Activated T-cell treated with anti-CD3 and anti-CD28 coated beads, Interleukin-2, amount 50 U/mL, for 72 hours (primary cell): ENCODE measurements at places on chromosomes 13 and 19. TPM values are rescaled to one million over a fixed set of nuclear protein-coding genes. Genes with fewer than 3 reads are reported as not detected.

HCN2 gene
- 1.1 TPM for total RNA-seq

ERICH4 gene
- total RNA-seq, result not detected

FBXO46 gene
- 46.5 TPM for total RNA-seq

DNA sequence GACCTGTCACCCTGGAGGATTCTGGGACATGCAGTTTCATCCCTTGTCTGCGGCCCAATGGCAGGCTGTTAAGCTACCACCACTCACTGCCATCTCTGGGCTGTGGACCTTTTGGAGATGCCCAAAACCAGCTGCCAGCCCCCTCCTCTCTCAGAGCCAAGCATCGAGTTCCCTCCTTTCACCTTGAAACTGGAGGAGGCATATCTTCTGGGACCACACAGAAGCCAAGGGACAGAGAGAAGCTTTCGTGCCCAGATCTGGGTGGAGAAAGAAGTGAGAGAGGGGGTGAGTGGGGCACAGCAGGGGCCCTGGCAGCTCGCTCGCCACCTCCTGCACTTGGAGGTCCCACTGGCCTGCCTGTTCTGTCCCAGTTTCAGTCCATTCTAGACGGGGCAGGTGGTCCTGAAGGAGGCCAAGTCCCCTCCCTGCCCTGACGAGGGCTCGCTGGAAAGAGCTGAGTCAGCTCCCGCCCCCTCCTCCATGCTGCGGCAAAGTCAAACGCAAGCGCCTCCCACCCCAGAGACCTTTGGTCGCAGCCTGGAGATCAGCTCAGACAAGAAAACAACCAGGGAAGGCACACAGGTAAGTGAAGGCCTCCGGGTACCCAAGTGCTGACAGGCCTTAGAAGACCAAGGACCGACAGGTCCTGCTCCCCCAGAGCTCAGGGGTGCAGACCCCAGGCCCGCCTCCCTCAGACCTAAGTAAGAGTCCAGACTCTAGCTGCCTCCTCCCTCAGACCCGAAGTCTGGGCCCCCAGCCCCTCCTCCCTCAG, 3.8 kb downstream of the BCAT2 start:
- DNase-seq, result peak; percentile 44
- peaks cover 27% of the 10 kb centered on the region for H3K4me1 ChIP-seq
- H3K4me3 ChIP-seq, result no peak overlapping the region
- no peak overlapping the region for H3K27ac ChIP-seq
- H3K36me3 ChIP-seq, result peaks cover 1% of the 10 kb centered on the region
- no peaks in the 10 kb centered on the region for H3K27me3 ChIP-seq

DNA sequence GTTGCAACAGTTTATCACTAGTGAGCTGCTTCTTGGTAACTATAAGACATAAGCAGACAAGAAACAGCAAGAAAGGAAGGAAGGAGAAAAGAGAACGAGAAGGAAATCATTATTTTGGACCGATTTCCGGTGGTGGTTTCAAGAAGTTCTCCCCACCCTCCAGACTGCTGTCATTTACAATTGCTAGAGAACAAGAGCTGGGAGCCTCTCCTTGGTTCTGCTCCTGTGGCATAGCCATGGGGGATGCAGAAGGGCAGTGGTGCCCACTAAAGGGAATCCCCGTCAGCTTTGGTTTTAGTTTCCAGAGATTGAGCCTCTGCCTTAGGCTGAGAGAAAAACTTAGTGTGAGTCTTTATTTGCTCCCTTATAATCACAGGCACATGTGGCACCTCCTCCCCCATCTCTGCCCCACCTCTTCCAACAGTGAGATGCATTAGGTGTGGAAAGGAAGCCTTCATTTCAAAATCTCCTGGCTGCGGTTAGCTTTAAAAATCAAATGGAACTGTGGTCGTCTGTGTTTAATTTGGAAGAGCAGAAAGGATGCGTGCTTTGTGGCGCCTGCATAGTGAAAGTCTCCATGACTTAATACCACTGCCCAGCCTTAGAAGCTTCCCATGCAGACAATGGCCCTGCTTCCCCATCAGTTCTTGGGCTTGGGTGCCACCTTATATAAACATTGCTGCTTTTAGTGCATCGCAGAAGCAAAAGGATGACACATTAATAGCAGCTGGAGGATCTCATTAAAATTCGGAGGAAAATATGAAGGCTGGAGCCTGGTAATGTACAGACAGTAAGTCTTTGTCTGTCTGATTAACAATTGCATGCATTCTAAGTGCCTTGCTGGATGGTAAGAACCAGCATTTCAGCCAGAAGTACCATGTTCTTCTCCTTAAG, 25.0 kb downstream of the LRCH1 start:
- H3K27ac ChIP-seq, result no peak overlapping the region
- no peaks in the 10 kb centered on the region for H3K27me3 ChIP-seq
- H3K4me3 ChIP-seq, result peak overlapping the region; percentile 75
- H3K4me1 ChIP-seq, result peaks cover 57% of the 10 kb centered on the region
- H3K36me3 ChIP-seq, result no peaks in the 10 kb centered on the region

DNA sequence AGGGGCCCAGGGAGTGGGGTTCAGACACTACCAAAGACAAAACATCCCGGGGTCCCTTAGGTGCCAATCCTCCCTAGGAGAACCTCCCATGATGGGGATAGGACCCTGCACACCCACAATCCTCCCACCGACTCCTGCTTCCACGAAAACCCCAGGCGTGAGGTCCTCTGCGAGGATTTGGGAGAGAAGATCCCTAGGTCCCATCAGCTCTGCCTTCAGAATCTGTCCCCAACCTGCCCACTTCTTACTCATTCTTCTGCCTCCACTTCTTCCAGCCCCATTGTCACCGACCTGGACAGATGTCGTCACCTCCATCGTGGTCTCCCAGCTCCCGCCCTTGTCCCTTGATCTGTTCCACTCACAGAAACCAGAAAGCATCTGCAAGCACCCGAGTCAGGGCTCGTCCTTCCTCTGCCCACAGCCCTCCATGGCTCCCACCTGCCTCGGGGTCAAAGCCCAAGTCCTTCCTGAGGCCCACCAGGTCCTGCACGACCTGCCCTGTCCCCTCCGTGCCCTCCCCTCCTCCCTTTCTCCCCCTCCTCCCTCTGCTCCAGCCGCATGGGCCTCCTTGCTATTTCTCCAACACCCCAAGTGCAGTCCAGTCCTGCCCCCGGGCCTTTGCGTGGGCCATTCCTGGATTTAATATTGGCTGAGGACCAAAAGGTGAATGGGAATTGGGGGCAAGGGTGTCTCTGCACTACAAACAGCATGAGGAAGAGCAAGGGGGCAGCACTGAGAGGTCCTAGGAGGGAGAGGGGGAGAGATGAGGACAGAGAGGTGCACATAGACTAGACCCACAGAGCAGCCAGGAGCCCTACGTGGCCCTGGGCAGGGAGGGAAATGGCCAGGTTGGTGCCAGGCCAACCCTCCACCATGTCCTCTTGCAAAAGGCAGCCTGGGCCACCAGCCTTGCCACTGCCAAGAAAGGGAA, 51.3 kb downstream of the PTPRS start:
- DNase-seq, result no peak
- H3K36me3 ChIP-seq, result no peaks in the 10 kb centered on the region
- H3K27me3 ChIP-seq, result peaks cover 13% of the 10 kb centered on the region
- H3K27ac ChIP-seq, result no peak overlapping the region

DNA sequence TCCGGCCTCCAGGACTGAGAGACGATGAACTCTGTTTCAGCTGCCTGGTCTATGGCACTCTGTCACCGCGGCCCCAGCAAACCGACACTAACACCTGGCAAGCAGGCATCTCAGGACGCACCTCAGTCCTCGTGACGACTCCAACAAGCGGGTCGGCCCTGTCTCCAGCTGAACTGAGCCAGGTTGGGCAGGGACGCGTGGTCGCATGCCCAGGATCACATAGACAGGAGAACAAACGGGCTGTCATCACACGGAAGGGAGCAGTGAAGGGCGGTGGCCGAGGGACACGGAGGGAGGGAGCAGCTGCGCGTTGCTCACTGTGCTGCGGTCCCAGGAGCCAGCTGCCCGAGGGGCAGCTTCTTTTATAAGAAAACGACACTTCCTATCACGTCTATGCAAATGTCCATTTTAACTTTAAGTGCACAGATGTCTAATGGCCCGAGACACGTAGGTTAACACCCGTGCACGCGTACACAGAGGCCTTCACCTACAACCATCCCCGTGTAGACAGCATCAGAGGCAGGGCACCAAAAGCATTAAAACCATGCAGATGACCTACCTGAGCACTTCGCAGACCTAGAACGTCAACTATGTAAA, 8.9 kb downstream of the SGTA start:
- no peaks in the 10 kb centered on the region for H3K27me3 ChIP-seq
- H3K4me3 ChIP-seq, result no peak overlapping the region
- peaks cover 6% of the 10 kb centered on the region for H3K36me3 ChIP-seq
- DNase-seq, result no peak

GRCh38 chr19:2180881-2181632, 17.3 kb downstream of the DOT1L start:
- peaks cover 16% of the 10 kb centered on the region for H3K4me1 ChIP-seq
- H3K27me3 ChIP-seq, result no peaks in the 10 kb centered on the region

DNA sequence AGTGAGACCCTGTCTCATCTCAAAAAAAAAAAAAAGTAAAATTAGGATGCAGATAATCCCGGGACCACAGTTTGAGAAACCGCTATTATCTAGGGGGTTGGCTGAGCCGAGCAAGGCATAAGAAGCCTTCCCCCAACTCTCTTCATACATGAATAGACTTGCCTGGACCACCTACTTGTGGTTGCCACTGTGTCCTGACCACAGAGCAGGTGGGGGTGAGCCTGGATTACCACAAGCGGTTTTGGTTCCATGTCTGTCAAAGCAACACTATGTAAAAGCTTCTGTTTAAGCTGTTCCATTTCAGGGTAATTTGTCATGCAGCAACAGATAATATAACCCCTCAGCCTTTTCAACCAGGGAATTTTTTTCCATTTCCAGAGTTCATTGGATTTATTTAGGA, 3.3 kb upstream of the NAPA start:
- H3K27ac ChIP-seq, result peak overlapping the region; percentile 78
- peak overlapping the region; percentile 61 for H3K4me3 ChIP-seq
- peaks cover 5% of the 10 kb centered on the region for H3K27me3 ChIP-seq

DNA sequence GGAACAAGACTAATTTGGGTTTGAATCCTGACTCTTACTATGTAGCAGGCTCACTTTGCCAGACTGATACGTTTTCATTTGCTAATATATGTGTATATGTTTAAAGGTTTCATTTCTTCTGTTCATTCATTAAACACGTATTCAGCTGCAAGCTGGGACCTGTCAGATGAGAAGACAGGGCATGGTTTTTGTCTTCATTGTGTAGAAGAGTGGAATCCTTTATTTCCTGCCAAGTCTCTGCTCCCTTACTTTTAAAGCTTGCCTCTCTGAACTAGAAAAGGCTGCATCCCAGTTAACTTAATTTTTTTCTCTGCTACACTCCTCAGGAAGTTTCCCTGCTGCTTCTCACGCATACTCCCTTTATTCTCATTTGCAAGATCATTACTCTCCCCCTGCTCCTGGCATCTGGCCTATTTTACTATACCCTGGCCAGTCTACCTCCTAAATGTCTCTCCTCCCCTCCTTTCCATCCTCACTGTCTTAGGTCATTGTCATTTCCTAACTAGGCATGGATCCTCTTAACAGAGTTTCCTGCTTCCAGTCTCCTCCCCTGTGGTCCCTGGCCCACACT, 141.0 kb upstream of the TMTC4 start:
- no peaks in the 10 kb centered on the region for H3K36me3 ChIP-seq
- no peak overlapping the region for H3K27ac ChIP-seq
- no peaks in the 10 kb centered on the region for H3K4me1 ChIP-seq
- no peak for DNase-seq
- no peak overlapping the region for H3K4me3 ChIP-seq
- H3K27me3 ChIP-seq, result peaks cover 19% of the 10 kb centered on the region

- DNase-seq, result no peak
- H3K4me3 ChIP-seq, result no peak overlapping the region
- H3K27me3 ChIP-seq, result peaks cover 33% of the 10 kb centered on the region
Observed at GRCh38 chr13:50170447-50171037, 155.3 kb downstream of the KCNRG start.

DNA sequence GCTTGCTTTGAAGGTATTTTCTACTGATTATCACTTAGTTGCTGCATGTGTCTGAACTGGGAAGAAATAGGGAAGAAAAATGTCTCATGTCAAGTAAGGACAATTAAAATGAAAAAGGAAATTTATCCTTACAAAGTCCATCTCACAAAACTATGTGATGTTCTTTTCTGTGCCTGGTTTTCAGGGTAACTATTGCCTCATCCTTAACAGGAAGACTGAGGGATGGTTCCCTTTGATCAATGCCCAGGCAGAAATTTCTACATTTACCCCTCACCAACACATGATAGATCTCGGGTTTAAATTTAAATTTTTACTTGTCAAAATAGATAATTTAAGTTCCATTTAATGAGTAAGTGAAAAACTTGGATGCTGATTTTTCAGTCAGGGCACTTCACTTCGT, 3.9 kb upstream of the FOXO1 start:
- no peak overlapping the region for H3K4me3 ChIP-seq
- no peaks in the 10 kb centered on the region for H3K27me3 ChIP-seq
- no peak overlapping the region for H3K27ac ChIP-seq
- H3K4me1 ChIP-seq, result peaks cover 40% of the 10 kb centered on the region
- peaks cover 5% of the 10 kb centered on the region for H3K36me3 ChIP-seq
- DNase-seq, result no peak

GRCh38 chr19:30743011-30743410, 370.8 kb downstream of the ZNF536 start:
- no peaks in the 10 kb centered on the region for H3K4me1 ChIP-seq
- no peak overlapping the region for H3K27ac ChIP-seq
- H3K4me3 ChIP-seq, result no peak overlapping the region
- no peak for DNase-seq
- H3K27me3 ChIP-seq, result peaks cover 13% of the 10 kb centered on the region

- no peaks in the 10 kb centered on the region for H3K27me3 ChIP-seq
- no peak for DNase-seq
- H3K27ac ChIP-seq, result no peak overlapping the region
- peaks cover 4% of the 10 kb centered on the region for H3K36me3 ChIP-seq
Observed at GRCh38 chr19:2116507-2116906, 19.8 kb downstream of the IZUMO4 start.

- no peaks in the 10 kb centered on the region for H3K27me3 ChIP-seq
- H3K4me3 ChIP-seq, result peak overlapping the region; percentile 12
- no peak for DNase-seq
- no peak overlapping the region for H3K27ac ChIP-seq
- H3K4me1 ChIP-seq, result peaks cover 40% of the 10 kb centered on the region
- no peaks in the 10 kb centered on the region for H3K36me3 ChIP-seq
Observed at GRCh38 chr19:4077007-4077374, 10.3 kb upstream of the ZBTB7A start.

DNA sequence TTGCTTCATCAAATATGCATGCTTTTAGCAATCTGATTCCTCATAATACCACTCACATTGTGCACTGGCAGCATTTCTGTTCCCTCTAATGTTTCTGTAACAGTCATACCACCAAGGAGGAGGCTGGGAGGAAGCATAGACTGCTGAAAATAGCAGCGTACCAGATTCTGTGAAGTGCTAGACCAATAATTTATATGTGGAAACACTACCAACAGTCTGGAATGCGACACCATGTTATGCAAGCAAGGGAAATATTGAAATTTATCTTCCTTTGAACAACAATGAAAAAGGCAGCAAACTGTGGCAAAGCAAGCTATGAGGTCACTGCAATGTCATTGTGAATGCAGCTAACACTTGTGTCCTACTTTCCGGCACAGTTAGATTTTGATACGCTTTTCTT, 1388.0 kb downstream of the EFNB2 start:
- no peak for DNase-seq
- no peaks in the 10 kb centered on the region for H3K4me1 ChIP-seq
- H3K27me3 ChIP-seq, result no peaks in the 10 kb centered on the region
- H3K27ac ChIP-seq, result no peak overlapping the region
- no peak overlapping the region for H3K4me3 ChIP-seq
- peaks cover 2% of the 10 kb centered on the region for H3K36me3 ChIP-seq

- H3K4me1 ChIP-seq, result no peaks in the 10 kb centered on the region
- no peak overlapping the region for H3K27ac ChIP-seq
- no peak overlapping the region for H3K4me3 ChIP-seq
- peaks cover 8% of the 10 kb centered on the region for H3K36me3 ChIP-seq
- no peak for DNase-seq
- H3K27me3 ChIP-seq, result no peaks in the 10 kb centered on the region
Observed at GRCh38 chr13:46720189-46720588, 76.8 kb downstream of the ESD start.
